ENCODE measurements at places on chromosomes 6 and 20.

GRCh38 chr6:147260091-147260490 lies 55.9 kb downstream of the STXBP5 start:
- DNase-seq = no peak

- DNase-seq = no peak
These were observed 12.5 kb downstream of the GZF1 start for GRCh38 chr20:23374441-23374840.

DNA sequence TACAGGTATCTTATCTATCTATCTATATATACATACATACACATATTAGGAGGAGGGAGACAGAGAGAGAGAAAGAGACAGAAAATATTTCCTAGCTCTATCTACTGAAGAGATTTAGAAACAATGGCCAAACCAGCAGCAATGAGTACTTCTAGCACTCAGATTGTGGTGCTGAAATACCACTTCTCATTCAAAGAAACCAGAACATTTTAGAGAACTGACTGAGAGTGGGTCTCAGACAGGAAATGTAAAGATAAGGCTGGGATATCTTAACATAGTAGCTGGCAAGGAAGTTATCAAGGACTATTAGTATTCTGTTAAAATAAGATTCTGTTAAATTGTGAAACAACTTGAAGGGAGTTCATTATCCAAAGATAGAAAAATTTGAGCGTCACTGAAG lies 57.0 kb downstream of the DNAAF9 start:
- no peak for DNase-seq

DNA sequence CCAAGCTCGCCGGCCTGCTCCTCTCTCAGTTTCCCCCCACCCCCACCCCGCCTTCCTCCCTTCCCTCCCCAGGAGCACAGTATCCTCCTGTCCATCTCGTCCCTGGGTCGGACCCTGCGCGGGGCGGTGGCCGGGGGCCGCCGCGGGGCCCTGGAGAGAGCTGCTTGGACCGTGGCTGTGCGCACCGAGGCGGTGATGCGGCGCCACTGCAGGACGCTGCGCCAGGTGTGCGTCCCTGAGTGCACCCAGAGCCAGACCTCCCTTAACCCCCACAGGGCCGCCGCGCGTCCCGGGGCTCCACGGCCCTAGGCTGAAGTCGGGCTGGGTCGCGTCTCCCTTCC lies 2.2 kb downstream of the C20orf204 start:
- peak; percentile 53 for DNase-seq

DNA sequence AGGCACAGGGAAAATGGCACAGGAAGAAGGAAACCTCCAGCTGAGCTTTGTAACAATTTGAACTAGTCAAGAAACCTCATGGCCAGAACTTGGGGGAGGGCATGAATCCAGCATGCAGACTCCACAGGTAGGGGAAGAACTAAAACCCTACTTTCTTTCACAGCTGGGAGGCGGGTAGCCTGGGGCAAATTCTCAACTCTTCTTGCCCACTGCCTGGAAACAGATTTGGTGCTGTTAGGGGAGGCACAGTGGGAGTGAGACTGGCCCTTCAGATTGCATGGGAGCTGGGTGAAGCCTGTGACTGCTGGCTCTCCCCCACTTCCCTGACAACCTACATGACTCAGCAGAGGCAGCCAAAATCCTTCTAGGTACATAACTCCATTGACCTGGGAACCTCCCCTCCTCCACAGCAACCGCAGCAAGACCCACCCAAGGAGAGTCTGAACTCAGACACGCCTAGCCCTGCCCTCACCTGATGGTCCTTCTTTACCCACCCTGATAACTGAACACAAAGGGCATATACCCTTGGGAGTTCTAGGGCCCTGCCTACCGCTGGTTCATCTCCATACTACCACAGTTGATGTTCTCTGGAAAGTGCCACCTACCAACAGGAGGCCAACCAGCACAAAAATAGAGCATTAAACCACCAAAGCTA lies 37.2 kb upstream of the TRIM27 start:
- DNase-seq = no peak

DNA sequence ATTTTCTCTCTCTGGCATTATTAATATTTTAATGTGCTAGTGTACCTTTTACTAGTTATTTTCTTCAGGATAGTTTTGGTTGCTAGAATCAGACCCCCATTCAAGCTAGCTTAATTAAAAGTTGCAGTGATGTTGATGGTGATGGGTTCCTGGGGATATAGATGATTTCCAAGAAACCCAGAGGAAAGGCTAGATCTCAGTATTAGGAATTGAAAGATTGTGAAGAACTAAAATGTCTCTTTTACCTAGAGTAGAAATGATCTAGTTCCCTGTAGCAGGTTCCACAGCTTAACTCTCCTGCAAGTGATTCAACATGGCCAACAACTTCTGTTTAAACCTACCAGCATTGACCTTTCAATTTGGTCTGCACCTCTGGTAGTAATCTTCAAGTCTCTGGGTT lies 78.6 kb downstream of the DOK5 start:
- DNase-seq = no peak

GRCh38 chr20:3283222-3283820 lies 44.3 kb upstream of the SLC4A11 start:
- DNase-seq = no peak

DNA sequence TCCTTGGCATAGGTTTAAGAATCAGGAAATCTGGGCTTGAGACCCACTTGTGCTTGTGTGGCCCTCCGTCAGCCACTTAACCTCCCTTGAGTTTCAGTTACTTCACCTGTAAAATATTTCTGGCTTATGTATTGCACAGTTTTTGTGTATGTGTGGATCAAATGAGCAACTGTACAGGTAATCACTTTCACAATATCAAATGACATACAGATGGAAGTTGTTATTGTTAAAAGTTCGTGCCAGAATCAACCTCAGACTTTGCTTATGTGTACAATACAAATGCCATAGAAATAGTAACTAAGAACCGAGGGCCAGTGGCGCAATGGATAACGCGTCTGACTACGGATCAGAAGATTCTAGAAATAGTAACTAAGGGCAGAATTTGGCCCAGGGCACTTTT lies 65.6 kb upstream of the KIF13A start:
- no peak for DNase-seq

DNA sequence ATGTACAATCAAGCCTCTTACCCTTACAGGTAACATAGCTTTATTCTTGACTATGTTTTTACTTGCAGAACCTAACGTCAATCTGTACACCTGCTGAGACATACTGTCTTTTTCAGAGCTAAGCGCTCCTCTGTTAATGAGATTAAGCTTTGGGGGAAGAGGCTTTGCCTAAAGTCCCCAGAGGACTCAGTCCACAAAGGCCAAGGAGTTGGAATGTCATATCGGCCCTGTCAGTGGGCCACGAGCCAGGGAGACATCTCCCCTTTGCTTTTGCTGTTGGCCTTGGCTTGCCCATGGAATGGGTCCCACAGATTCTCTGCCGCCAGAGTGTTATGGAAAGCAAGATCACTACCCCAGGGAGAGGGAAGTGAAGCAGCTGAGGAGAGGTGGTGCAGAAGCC lies 64.1 kb upstream of the SOX4 start:
- no peak for DNase-seq

GRCh38 chr20:63848003-63848911 lies 13.0 kb upstream of the ABHD16B start:
- no peak for DNase-seq

GRCh38 chr20:62879275-62880146 lies 17.9 kb upstream of the TCFL5 start:
- DNase-seq = no peak

GRCh38 chr20:55934146-55934545 lies 71.2 kb downstream of the CBLN4 start:
- no peak for DNase-seq

GRCh38 chr6:15335385-15335784 lies 89.5 kb downstream of the JARID2 start:
- DNase-seq = no peak

- DNase-seq = no peak
These were observed 67.1 kb downstream of the FGD2 start for GRCh38 chr6:37072526-37072925.

DNA sequence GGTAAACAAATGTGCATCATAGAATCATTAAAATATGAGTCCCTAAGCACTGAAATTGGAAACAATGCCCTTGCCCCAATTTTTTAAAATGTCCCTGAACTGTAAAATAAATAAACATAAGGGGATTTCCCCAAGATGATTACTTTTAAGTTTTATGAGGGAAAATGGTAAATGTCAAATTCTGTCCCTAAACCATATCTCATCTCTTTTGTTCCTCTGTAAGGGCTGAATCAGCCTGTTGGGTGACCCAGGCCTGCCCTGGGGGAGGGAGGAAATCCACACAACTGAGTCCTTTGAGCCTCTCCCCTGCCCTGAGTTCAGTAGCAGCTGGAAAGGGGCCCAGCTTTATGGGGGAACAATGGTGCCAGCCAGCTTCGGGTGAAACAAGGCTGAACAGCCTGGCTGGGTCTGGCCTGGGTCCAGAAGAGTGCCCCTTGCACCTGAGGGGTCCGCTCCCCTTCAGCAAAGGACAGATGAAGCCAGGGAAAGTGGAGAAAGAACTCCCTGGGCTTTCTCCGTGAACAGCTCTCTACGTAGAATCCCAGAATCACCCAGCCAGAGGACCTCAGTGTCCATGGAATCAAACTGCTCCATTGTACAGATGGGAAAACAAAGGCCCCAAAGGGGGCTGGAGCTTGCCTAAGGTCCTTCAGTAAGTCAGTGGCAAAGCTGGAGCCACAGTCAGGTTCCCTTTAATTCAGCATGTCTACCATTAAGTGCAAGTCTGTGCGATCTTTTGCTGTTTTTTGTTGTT lies 28.2 kb upstream of the ITCH start:
- DNase-seq = no peak

GRCh38 chr20:2610941-2611720 lies 41.3 kb upstream of the NOP56 start:
- DNase-seq = no peak

GRCh38 chr6:67885081-67886033 lies 749.7 kb upstream of the ADGRB3 start:
- no peak for DNase-seq

DNA sequence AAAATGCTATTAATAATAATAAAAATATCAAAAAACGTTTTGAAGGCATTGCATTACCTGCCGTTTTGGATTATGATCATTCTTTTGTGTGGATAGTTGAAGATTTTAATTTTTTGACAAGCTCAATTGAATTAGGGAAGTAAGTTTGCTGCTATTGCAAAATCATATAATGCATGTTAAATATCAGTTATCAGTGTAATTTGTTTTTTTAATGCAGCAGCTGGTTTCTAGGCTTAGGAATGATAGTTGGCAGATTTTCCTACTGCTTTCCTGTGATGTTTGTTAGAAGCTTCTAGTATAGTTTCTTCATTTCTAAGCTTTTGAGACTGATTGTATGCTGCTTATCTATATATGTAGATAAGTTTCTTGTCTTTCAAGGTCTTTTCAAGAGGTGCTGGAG lies 99.0 kb downstream of the JARID2 start:
- no peak for DNase-seq

- DNase-seq = peak; percentile 78
These were observed 1.1 kb downstream of the ABRACL start for GRCh38 chr6:139029470-139030227.

- no peak for DNase-seq
These were observed 137.8 kb upstream of the SPACA1 start for GRCh38 chr6:87909849-87910248.

DNA sequence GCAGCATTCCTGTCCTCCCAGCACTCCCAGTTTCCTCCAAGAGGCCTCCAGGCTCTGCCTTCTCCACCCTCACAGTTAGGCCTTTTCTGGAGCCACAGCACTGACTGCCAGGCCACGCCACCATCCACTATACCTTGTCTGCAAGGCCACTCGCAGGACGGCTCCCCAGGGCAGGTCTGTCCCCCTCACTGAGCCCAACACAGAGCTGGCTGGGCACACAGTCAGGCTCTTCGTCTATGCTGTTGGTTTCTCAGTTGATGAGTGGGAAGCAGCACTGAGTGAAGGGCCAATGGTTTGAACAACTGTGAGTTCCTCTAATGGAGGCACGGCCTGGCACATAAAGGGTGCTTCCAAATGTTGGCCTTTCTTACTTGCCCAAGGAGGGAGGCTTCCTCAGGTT lies 95.2 kb downstream of the GRM4 start:
- DNase-seq = no peak

GRCh38 chr6:152815230-152815872 lies 64.8 kb downstream of the VIP start:
- DNase-seq = no peak

DNA sequence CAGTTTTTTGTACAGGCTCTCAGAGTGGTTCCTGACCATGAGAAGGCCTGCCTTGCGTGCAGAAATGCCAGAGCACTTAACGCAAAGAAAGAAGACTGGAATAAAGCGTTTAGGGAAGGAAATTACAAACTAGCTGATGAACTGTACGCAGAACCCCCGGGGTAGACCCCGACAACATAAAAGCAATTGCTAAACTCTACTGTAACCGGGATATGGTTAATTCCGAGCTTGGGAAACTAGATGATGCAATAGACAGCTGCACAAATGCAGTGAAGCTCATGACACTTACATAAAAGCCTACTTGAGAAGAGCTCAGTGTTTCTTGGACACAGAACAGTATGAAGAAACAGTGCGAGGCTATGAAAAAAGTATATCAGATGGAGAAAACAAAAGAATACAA lies 35.7 kb downstream of the CITED2 start:
- no peak for DNase-seq

- no peak for DNase-seq
These were observed 683.4 kb downstream of the RNF144B start for GRCh38 chr6:19070520-19070919.

- no peak for DNase-seq
These were observed 3.7 kb downstream of the SAYSD1 start for GRCh38 chr6:39111280-39111679.

DNA sequence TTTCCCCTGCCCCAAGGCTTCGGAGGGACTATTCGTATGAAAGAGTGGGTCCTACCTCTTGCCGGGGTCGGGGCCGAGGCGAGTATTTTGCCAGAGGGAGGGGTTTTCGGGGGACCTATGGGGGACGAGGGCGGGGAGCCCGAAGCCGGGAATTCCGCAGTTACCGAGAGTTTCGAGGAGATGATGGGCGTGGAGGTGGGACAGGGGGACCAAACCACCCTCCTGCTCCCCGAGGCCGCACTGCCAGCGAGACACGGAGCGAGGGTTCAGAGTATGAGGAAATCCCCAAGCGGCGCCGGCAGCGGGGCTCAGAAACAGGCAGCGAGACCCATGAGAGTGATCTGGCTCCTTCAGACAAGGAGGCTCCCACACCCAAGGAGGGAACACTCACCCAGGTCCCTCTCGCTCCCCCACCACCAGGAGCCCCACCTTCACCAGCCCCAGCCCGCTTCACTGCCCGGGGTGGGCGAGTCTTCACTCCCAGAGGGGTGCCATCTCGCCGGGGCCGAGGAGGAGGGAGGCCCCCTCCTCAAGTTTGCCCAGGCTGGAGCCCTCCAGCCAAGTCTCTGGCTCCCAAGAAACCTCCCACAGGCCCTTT lies 11.3 kb downstream of the PRRC2A start:
- no peak for DNase-seq

- peak; percentile 80 for DNase-seq
These were observed 27.3 kb downstream of the CDK5RAP1 start for GRCh38 chr20:33373735-33374605.

GRCh38 chr6:169725125-169726048 lies 1.1 kb upstream of the PHF10 start:
- DNase-seq = peak; percentile 83

DNA sequence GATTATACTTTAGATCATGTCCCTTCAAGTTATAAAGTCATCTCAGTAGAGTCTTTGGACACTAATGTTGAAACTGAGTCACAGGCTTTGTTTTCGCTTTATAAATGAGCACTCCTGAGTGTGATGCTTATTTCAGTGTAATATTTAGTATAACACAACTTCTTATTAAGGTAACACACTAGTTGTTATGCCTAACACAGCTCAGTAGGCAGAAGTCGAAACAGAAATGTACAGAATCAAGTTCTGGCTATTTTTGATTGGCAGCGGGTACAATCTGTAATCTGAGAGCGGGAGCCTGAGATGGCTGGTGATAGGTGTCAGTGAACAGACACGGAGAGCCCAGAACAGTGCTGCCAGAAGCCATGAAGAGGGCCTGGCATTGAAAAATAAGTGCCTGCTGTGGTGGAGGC lies 11.4 kb downstream of the HECA start:
- no peak for DNase-seq
